NCI-H187 (cell line): ENCODE measurements at places on chromosomes 2 and 18.

GRCh38 chr18:35522130-35522959, 24.6 kb upstream of the INO80C start:
- DNase-seq = no peak

DNA sequence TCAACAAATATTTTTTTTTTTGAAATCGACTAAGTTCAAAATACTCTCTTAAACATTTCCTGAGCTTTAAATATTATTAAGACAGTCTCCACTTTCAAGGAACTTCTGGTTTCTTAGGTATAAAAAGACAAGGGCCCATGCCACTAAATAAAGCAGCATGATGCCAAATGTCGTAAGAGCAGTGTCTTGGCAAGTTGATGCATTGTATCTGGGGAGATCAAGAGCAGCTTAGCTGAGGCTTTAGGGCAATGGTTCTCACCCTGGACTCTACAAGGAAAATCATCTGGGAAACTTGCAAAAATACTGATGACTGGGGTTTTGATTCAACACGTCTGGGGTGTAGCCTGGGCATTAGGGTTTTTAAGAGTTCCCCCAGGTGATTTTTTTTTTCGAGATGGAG, 41.3 kb downstream of the COL4A3 start:
- no peak for DNase-seq

DNA sequence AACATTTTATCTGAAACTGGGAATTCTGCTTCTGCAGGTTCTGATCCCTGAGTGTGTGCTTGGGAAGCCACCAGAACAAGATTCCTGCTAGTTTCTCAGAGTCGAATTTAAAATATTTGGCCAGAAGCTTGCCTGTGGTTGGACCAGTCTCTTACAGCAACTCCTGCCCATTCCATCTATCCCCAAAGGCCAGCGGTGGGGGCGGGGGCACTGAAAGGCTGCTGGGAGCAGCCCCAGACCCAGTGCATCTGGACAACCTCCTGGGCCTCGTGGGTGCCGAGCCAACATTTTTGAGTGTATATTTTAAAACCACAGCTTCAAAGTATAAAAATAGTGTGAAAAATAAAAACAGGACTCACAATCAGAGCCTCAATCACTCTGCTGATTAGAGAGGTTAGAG, 38.6 kb upstream of the ZFP36L2 start:
- no peak for DNase-seq

- DNase-seq = no peak
These were observed 33.6 kb upstream of the LPIN1 start for GRCh38 chr2:11712866-11713265.

GRCh38 chr2:224937887-224938286, 104.4 kb downstream of the DOCK10 start:
- DNase-seq = no peak

DNA sequence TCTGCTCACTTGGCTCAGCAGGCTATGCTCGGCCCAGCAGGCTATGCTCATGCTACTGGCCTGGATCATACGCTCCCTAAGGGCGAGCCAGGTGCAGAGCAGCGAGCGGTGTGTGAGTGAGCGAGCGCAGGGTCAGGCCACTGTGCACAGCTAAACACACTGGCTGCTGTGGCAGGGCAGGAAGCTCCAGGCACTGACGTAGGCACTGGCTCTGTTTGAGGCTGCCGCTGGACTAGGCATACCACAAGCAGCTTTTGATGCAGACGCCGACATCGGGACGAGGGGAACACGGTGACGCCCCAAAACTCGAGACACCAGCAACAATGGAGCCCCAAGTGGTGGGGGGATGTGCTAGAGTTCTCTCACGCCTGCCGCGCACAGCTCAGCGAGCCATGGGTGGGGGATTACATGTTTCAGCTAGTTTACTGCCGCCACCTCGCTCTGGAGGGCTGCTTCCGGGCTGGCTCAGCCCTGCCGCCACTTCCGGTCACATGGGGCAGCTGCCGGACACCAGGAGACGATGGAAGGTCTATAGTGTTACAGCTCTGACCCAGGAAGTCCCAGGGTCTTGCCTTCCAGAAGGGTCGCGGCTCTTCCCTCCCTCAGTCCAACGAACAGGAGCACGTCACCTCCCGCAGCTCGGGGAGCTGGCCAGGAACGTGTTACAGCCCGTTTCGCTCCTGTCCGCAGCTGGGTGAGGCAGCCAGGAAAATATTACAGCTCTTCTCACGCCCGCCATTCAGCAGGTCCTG, 1176.9 kb upstream of the LRRTM1 start:
- no peak for DNase-seq

GRCh38 chr18:48166336-48166875, 235.9 kb upstream of the SMAD2 start:
- DNase-seq = no peak

DNA sequence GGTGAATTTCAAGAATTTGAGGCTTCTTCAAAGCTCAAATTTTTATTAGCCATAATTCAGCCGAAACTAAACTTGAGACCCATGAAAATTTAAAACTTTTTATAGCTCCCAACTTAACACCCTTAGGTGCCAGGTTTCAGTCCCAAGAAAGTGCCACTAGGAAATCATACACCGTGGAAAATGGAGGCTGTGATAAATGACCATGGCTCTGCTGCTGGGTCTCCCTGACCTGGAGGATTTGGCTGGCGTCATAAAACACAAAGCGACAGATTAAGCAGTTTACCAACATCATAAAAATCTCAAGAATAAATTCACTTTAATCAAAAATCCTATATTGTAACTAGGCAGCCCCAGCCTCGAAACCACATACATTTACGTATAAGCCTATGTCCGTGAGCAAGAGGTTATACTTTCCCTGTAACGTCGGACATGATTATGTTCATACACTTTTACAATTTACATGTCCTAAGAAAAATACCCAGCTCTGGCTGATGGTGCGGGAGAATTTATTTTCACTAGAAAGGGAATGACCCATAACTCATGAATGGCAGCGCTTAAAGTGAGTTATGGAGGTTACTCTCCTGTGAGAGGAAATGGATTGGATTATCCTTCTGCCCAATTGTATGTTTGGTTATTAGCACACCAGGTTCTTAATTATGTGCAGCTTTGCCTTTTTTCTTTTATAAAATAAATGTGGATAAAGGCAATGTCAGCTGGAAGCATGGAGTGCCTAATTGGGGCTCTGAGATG, 329.4 kb downstream of the AGPS start:
- peak; percentile 2 for DNase-seq

DNA sequence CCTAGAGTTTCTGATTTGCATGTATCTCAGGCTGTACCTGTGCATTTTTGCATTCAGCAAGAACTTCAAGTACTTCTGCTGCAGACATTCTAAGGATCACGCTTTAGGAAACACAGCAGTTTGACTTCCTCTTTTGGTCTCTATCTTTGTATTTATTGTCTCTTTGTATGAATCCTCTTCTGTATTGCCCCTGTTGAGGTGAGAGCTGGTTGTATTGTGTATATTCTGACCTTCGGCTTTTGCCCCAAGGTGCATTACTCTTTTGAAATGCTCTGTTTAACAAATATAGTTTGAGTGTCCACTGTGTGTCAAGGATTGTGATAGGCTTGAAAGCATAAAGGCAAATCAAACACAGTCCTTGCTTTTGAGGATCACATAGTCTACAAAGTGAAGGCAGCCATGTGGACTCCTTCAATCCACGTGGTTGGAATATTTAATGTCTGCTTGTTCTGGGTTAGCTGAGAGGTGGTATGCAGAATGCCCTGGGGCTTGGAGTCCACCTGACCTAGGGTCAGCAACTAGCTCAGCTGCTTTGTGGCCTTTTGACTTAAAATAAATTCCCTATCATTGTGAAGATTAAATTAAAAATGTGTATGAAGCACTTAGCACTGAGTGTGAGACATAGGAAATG, 108.1 kb downstream of the LYPD6 start:
- no peak for DNase-seq

GRCh38 chr2:140085674-140086073, 1305.5 kb upstream of the NXPH2 start:
- no peak for DNase-seq

GRCh38 chr2:113892004-113892710, 2.3 kb downstream of the ACTR3 start:
- no peak for DNase-seq

DNA sequence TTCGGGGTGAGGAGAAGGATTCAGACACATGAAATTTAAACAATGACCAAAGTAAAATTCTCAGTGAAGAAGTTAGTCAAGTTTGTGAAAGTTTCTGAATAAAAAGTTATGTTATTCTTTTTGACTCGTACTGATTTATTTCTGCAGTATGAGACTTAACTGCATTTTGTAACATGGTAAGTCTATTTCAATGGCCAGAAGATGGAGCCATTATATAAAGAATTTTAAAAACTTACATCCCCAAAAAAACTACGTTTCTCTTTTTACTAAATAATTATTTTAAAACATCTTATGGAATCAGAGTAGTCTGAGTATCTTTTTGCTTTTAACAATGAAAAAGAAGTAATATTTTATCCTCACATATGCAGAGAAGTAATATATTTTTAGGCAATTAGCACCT, 51.4 kb upstream of the SCN1A start:
- no peak for DNase-seq

DNA sequence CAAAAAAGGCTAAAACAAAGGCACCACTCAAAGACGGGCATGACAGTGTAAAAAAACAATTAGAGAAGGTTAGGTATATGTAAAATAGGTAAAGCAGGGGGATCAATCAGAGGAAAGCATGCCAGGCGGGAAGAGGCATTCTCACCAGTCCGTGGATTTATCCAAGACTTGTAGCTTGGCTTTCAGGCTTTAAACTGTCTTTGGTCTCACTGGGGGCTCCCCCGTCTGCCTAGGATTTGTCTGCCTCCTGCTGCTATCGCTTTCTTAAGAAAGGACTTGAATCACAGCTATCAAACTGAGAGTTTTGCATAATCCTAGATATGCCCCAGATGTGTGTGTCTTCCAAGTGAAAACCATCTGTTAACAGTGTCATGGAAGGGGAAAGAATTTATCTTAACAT, 11.1 kb upstream of the GORASP2 start:
- DNase-seq = no peak

GRCh38 chr2:134739879-134740301, 21.1 kb upstream of the TMEM163 start:
- no peak for DNase-seq

DNA sequence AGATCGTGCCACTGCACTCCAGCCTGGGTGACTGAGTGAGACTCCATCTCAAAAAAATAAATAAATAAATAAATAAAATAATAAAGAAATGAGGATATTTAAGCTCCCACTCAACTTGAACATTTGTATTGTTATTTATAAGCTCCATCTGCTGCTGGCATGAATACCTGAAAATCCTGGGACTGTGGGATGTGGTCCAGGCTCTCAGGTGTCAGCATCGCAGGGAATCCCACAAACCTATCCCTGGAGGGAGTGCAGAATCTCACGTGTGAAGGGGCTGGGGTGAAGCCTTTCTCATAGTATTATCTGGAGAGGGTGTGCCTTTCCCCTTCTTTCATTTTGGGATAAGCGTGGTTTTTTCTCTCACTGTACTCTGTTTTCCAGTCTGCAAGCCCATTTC, 47.4 kb upstream of the POLE4 start:
- no peak for DNase-seq

DNA sequence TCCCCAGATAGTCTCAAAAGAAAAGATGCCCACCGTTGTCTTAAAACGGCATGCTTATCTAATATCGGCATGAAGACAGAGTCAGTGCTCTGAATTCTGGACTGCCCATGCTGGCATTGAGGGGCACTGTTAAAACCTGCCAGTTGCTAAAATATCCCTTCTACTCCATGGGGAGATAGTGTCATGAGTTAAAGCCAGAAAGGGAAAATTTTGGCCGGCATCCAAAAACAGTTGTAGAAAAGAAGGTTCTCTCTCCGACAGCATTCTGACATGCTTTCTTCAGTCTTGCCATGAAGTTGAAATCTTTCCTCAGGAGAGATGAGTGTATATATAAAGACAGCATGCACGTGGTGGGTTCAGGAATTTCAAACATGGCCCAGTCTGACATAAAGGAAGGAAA, 401.3 kb upstream of the PIK3C3 start:
- DNase-seq = no peak

- no peak for DNase-seq
These were observed 68.8 kb downstream of the SLC66A2 start for GRCh38 chr18:79882522-79883241.

- DNase-seq = no peak
These were observed 93.9 kb downstream of the EVA1A start for GRCh38 chr2:75466708-75467311.

DNA sequence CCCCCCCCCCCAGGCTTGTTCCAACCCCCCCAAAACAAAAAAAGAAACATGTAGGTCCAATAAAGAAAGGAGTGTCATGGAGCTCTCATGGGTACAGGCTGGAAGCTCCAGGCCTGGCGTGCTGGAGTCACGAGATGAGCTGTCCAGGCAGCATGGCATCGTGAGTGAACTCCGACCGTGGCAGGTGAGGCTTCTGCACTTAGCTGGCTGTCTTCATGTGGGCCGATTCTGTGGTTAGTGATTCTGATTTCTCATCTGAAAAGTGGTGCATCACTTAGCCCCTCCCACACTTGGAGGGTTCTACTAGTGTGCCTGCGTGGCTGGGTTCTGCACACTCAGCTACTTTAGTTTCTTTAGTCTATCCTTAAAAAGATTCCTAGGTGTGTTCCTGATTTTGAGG, 126.4 kb upstream of the MGAT5 start:
- DNase-seq = no peak

GRCh38 chr2:38427936-38428335, 50.9 kb upstream of the ATL2 start:
- no peak for DNase-seq

GRCh38 chr2:69013142-69013839, at the start of gene ANTXR1:
ANTXR1 (plus strand) TSS chr2:69013179; CDS start chr2:69013500, 321 bp downstream.
- DNase-seq = peak; percentile 35

DNA sequence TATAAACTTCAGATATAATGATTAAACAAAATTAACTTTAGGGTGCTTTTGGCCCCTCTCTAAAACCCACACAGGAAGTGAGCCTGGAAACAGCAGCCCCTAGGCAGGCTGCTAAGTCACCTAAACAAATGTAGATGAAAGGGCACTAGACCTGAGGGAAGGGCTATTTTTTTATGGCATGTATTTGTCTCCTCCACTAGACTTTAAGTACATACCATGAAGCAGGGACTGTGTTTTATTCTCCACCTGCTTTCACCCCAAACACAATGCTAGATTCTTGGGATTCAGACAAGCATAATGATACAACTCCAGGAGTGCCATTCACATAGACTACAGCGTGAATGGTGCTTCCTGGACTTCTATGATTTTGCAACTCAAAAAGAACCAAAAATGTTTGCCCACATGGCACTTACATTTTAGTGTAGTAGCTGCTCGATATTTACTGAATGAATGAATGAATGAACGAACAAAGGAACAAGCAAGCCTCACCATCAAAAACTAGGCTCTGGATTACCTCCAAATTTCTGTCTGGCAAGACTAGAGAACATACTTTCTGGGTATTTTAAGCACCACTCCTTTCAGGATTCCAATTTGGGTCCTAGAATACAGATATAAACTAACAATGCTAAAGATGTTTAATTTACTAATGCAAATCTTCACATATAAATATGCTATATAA, 10.1 kb downstream of the ATAD2B start:
- no peak for DNase-seq

DNA sequence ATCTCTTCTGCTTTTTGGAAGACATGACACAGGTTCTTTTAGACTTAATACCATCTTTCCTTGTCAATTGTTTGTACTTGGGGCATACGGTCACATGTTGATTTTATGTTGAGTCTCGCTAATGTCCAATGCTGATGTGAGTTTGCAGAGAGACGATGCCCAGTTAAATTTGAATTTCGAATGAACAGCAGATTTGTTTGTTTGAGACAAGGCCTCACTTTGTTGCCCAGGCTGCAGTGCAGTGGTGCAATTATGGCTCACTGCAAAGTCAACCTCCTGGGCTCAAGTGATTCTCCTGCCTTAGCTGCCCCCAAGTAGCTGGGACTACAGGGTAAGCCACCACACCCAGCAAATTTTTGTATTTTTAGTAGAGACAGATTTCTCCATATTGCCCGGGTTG, 473.5 kb downstream of the RIT2 start:
- no peak for DNase-seq
